Heart right ventricle (tissue), 16 donors: ENCODE measurements at places on chromosomes 5 and 9. TPM values are rescaled to one million over a fixed set of nuclear protein-coding genes. Genes with fewer than 3 reads are reported as not detected.

The RASGRF2 gene
- total RNA-seq = 7.1 TPM

The LRRC70 gene
- 1.8 TPM for total RNA-seq

DNA sequence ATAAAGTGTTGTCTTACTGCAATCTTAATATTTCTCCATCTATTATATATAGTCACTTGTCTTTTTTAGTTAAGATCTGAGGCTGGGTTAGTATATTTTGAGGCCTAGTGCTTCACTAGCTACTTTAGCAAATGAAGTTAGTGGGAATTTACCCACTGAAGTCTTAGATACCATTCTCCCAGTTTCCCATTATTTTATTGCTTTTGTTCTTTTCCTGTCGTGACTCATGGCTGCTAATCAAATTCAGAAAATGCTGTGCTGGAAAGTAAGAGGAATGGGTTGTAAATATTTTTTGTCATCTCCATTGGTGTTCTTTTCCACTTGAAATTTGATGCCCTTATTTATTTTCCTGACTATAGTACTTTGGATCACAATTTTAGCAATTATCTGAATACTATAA is 14.2 kb downstream of the TCERG1 start:
- no peak for DNase-seq

GRCh38 chr5:179879003-179879689 is 20.5 kb upstream of the MRNIP start:
- no peak for DNase-seq
